ENCODE measurements at places on chromosomes 7 and 10.

GRCh38 chr10:115942101-115942500 is 330.9 kb downstream of the GFRA1 start:
- no peak for DNase-seq

DNA sequence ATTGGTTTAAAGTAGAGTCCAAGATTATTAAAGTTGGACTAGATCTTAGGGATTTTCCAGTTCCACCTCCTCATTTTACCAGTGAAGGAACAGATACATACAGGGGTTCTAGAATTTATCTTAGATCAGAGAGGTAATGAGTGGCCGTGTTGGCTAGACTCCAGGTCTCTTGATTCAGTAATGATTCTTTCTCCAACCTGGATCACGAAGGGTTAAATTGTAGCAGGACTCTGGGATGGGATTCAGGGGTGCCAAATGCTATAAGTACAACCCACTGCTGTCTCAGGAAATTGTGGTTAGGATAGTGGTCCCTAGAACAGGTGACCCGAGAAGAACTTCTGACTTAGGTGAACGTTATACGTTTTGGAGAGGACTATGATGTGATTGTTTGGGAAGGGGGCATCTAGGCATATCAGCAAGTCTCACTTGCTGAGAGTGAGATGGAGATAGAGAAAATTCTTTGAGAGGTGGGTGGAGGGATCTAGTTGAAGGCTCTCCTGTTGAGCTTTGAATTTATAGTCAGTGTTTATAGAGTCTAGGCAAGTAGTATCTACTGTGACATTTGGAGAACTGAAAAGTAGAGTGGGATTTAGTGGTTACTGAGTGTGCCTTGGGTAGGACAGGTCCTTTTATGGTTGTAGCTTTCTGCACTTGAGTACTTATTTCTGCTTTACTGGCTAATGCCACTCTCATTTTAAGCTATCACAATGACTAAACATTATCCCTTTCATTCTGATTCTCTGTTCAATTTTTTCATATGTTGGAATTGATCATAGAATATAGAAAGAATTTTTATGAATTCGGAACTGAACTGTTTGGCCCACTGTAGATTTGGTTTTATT is 58.3 kb downstream of the ST7 start:
- no peak for DNase-seq

DNA sequence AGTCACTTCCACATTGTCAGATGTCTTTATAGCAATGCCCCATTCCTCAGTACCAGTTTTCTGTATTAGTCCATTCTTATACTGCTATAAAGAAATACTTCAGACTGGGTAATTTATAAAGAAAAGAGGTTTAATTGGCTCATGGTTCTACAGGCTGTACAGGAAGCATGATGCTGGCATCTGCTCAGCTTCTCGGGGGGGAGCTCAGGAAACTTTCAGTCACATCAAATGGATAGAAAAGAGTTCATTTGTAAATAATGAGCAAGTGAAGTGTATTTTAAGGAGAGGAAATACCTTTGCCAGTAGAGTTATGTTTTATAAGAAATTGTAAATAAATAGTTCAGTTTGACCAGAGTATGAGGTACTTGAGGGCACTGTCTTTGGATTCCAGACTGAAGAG is 50.5 kb downstream of the TMEM60 start:
- DNase-seq = no peak

DNA sequence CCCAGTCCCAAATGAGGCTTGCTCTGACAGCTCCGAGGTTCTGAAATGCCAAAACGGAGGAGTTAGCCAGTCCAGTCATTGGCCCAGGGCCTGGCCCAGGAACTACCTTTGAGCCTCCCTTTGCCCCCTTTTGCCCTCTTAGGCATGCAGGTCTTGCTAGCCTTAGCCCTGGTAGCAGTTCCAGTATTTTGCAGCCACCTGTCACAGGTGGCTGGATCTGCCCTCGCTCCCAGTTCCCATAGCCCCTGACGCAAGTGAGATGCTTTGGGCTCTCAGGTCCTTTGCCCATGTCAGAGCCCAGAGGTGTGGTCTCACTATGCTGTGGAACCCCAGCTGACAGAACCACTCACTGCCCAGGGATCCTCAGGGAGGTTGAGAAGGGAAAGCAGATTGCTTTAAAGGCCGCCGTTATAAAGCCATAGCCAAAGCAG is 42.0 kb downstream of the GPRIN2 start:
- DNase-seq = no peak

DNA sequence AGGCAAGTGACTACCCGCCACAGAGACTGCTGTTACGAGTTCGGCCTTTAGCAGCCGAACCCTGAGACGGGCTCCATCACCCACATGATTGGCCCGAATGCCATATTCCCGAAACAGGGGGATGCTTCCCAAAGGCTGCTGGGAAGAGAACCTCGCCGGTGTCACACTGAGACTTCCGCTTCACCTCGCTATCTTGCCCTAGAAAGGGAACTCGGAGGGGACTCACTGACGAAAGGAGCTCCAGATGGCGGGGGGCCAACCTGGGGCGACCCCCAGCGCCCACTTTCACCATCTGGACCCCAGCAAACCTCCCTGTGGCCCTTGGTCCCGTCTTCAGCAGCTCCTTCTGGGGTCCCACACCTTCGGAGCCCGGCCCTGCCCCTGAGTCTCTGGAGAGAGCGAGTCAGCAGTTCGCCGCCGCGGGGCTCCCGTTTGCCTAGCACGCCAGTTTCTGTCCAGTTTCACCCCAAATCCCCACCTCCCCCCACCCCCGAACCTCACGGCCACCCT is 529 bp downstream of the HPS1 start:
- DNase-seq = no peak

DNA sequence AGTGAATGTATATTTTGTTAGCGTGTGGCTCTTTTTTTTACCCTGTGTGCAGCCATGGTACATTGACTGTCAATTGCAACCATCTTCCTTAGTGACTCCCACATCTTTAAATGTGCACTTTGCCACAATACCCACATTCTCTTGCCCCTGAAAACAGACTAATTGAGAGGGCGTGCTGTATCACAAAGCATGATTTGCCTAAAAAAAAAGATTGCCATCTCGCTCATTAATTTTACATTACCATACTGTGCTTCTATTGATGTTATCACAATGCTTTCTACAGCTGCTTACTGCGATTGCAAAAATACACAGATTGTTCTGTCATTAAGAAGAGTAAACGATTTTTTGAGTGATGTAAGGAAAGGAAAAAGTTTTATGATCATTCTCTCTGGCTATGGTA is 613.1 kb upstream of the NRP1 start:
- no peak for DNase-seq

DNA sequence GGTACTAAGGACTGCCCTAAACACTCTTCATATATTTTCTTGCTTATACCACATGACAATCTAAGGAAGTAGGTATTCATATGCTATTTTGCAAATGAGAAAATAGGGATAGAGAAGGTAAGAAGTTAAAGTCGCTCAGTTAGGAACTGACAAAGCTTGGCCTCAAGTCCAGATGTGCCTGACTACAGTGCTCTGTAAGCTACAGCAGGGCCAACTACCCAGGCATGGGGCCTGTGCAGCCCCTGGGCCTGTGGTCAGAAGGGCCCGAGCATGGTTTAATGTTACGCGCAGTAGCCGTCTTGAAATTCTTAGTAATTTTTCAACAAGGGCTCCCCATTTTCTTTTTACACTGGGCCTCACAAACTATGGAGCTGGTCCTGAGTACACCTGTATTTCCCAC is 146.2 kb downstream of the GLI3 start:
- no peak for DNase-seq

GRCh38 chr7:131424219-131424822 is 96.6 kb downstream of the MKLN1 start:
- no peak for DNase-seq

- no peak for DNase-seq
Measured at GRCh38 chr7:84949501-84949900, 237.4 kb downstream of the SEMA3D start.

DNA sequence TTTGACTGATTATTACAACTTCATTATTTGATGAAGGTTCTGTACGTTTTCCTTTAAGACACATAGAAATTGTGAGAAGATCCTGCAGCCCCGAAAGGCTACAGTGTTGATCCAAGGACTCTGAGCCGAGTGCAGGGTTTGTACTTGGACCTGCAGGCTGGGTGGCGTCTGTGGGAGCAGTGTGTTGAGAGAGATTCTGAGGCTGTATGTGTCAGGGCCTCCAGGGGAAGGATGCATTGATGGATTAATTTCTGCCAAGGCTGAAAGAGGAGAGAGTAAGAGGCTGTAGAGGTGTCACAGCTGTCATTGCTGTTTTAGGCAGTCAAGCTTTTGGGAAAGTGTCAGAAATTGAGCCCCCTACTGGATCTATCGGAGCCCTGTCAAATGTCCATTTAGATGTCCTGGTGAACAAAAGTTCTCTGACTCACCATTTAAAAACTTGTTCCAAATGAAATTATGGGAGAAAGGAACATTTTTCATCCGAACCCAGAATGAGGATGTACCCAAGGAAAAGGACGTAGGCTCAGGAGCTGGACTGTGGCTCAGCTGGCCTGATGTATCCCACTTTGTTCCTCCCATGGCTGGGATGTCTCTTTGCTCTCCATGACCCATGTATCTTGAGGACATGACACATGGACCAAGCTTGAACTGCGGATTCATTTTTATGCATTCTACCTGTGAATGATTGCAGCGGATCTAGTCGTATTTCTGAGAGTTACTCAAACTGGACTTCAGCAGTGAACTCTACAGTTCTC is 102.2 kb downstream of the TCF7L2 start:
- no peak for DNase-seq

DNA sequence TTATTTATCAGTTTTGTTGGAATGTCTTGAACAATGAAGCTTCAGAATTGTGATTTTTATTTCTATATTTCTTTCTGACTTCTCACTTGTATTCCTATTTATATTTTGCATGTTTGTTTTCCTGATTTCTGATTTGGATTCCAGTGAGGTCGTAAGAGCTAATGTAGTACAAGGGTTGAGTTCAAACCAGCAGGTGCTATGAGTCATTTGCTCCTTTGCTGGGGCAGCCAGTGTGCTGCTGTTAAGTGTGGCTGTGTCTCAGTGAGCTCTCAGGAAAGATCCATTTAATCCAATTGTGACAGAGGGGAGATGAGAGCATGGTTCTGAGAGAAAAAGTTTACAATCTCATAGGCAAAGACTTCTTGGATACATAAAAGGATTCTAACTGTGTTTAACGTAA is 48.6 kb downstream of the MCU start:
- peak; percentile 73 for DNase-seq

DNA sequence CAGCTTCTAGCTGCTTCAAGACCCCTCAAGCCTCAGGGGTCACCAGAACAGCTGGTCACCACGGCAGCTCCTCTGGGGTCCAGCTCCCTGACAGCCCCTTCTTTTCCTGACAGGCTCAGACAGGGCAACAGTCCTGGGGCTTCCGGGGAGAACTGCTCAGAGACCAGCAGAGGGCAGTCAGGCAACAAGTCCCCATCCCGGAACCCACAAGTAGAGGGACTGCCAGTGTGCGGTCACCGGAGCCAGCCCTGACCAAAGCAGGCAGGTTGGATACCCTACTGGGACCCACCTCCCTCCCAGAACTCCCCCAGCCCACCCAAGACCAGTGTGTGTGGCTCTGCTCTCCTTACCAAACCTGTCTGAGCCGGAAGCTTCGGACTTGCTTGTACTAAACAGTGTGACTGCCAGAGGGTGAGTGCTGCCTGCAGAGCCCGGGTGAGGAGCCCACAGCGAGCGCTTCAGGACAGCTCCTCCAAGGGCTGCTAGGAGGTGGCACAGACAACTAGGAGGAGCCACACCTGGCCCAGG is 40.3 kb downstream of the YKT6 start:
- peak; percentile 66 for DNase-seq

- DNase-seq = no peak
Measured at GRCh38 chr7:41425926-41426325, 277.0 kb downstream of the INHBA start.

- DNase-seq = no peak
Measured at GRCh38 chr7:89926701-89927100, 227.6 kb upstream of the STEAP1 start.

GRCh38 chr10:100201549-100201948 is 15.7 kb upstream of the ERLIN1 start:
- DNase-seq = no peak

- DNase-seq = no peak
Measured at GRCh38 chr10:13291821-13292773, 7.8 kb downstream of the PHYH start.

DNA sequence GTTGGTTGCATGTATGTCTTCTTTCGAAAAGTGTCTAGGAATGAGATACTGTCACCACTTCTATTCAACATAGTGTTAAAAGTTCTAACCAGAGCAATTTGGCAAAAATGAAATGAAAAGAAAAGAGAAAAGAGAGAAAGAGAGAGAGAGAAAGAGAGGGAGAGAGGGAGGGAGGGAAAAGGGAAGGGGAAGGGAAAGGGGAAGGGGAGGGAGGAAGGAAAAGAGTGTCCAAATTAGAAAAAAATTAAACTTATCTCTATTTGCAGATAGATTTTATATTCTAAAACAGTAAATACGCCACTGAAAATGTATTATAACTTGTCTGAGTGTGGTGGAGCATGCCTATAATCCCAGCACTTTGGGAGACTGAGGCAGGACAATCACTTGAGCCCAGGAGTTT is 16.2 kb downstream of the DDX56 start:
- DNase-seq = no peak

DNA sequence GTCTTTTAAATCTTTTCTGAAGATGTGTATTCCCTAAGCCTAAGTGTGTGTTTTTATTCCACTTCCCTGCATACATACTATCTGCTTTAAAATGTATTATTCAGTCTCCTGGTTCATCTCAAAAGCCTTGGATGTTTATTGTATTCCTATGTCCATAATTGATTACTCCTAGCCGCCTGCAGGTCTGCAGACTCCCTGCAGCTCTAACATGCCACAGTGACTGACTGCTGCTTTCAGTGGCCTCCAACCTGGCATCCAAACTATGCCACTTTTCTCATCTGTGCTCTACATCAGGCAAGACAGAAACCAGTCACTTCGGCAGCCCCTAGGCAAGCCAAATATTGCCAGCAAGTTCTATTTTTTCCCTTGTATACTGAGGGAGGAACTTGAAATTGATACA is 81.7 kb downstream of the ABCA13 start:
- no peak for DNase-seq

DNA sequence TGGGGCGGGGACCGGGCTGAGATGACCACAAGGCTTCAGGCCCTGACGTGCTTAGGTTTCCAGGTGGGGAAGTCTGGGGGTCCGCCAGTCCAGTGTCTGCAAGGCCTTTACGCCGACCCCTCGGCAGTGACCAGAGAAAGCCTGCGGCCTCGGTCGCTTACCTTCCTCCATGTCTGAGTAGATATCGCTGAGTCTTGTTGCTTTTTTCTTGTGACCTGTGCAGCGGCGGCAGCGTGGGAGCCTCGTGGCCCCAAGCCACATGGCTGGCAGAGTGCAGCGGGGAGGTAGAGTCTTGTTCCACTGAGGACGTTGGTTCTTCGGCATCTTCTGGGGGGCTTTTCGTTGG is 329 bp downstream of the NOLC1 start:
- no peak for DNase-seq

All from gastrocnemius medialis (tissue), 4 donors.